ENCODE measurements at places on chromosomes 6 and 20.

GRCh38 chr6:11292594-11293236 is 60.2 kb upstream of the NEDD9 start:
- no peak for DNase-seq

DNA sequence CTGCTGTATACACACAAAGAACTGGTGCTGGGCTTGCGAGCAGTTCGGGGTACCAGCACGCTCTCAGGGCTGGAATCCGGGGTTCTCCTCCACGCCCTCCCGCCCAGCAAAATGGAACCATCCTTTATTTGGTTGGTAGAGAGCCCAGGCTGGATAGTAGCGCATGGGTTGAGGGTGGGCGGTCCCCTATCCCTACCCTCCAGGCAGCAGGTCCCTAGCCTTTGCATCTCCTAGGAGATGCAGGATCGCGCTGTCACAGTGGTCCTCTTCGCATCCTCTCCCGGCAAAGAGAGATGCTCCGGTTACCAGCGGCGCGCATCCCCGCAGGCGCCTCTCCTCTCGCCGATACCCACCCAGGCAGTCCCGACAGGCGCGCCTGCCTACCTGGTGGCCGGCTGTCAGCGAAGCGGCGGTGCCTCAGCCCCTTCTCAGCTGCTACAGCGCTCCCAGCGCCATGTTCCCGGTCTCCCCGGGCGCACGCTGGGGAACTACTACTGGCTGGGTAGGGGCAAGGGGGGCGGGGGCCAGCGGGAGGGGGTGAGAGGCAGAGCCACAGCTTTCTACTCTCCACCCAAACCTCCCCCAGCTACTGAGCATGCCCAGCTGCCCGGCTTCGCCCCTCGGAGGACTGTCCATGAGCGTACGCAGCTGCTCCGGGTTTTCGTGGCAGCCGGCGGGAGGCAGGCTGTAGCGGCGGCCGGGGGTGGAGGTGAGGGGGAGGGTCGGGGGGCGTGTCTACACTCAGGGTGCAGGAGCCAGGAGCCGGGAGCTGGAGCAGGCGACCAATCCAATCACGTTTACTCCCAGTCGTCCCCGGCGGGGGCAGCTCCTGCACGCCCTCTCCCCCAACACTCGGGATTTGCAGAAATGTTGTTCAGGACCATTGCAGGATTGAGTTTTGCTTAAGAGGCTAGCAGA is at the start of gene PAK5:
TSS of gene PAK5 (minus strand) at position 699 of the 918 bp plus-strand sequence. CDS start 194,748 bp downstream, outside the sequence.
- DNase-seq = no peak

- no peak for DNase-seq
Observed at GRCh38 chr20:64149141-64149540, 15.1 kb upstream of the MYT1 start.

GRCh38 chr6:144217264-144217663 is 66.9 kb downstream of the STX11 start:
- no peak for DNase-seq

DNA sequence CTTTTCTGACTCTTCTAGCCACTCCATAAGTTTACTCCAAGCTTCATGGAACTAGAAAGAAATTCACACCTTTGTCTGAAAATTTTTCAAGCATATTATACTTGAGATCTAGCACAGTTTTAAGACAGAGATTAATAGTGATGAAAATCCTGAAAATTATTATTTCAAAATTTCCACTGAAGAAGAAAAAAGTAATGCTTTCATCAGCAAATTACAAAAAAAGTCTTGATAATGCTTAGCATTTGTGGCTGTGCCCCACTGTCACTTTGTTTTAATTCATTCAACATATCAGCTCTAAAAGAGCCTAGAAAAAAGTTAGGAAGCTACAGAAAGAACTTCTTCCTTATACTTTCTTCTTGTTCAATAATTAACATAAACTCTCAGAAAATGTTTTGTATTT is 153.1 kb downstream of the DST start:
- no peak for DNase-seq

DNA sequence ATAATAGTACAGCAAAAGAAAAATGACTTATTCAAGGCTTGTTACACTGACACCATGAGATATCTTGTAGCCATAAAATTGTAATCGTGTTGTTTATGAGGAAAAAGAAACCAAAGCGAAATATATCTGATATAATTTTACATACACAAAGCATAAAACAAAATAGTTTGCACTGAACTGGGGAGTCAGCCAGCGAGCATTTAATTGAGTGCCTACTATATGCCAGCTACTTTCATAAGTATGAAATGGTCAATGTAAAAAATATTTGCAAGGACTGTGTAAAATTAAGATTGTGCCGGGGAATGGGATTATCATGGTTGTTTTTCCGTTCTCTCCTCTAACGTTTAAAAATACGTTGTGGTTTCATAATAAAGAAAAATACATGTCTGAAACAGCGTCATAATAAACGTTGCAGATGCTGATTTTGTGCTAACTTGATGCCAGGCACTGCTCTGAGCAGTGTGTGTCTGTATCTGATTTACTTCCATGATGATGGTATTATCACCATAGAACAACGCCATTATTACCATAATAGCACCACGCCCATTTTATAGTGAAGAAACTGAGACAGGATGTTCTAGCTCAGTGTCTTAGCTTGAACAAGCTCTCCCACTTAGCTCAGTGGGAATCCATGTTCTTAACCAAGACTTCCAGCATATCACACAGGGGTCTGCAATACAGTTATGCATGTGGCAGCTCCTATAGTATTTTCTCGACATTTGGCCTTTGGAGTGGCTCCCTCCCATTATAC is 144.6 kb downstream of the BCAS1 start:
- DNase-seq = no peak

DNA sequence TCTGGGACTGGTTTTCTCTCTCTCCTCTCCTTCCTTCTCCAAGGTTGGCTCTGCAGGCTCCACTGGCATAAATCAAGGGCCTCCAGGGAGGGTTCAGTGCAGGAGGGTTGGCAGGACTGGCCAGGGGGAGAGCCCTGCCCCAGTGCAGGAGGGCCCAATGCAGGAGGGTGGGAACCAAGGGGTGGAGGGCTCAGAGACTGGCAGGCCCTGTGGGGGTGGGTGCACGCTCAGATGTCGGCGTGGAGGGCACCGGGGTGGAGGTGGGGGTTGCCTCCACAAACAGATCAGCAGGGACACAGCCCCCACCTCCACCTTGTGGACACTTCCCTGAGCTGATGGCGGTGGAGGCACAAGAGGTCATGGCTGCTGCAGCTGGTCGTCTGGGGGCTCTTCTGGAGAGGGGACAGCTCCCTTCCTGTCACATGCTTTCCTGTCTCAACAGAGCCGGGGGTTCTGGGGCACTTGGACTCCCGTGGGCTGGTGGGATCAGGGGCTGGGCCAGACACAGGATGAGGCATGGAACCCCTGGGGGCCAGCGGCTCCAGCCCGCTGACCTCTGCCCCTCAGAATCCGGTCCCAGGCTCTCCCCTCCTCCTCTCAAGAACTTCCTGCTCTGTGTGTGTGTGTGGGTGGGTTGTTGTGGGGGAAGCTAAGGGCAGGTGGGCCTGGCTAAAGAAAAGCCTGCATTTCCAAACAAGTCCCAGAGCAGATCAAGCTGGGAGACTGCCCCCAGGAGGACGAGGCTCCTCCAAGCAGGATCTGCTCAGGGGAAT is 2.7 kb upstream of the ABHD16B start:
- DNase-seq = no peak

DNA sequence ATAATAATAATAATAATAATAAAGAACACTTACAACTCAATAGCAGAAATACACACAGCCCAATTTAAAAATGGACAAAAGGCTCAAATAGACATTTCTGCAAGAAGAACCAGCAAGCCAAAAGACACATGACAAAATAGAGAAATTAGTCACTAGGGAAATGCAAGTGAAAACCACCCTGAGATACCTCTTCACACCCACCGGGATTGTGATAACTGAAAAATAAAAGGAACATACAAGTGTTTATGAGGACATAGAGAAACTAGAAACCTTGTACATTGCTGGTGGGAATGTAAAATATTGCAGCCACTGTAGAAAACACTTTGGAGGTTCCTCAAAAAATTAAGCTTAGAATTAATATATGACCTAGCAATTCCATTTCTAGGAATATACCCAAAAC is 59.2 kb downstream of the ZDHHC14 start:
- no peak for DNase-seq

DNA sequence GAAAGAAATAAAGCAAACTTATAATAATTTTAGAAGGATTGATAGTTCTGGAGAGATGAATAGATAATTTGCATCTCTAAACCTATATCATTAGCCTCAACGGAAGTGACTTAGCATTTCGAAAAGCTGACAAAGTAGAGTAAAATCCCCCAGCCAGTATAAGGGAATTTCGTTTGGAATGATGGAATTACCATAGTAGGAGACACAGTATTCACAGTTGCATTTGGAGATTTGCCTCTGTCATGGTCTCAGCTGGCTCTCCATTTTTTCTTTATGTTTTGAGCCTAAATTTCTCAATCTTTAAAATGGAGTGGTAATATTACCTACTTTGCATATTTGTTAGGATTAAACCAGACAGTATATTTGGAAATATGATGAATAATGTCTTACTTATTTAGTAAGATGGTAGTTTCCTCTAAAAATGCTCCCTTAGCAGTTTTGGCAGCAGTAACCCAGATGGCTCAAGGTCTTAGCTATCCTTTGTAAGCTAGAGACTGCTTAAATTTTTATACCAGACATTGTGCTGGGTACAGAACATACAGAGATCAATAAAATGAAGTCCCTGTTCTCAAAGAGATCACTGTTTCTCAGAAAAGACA is 58.2 kb downstream of the SMAP1 start:
- DNase-seq = no peak

All from stimulated activated CD4-positive, alpha-beta T cell treated with anti-CD3 and anti-CD28 coated beads, TNF-alpha, amount 100 ng/mL, for 4 hours (primary cell).